Gastroesophageal sphincter (tissue), 4 donors: ENCODE measurements at places on chromosomes 4 and X. TPM values are rescaled to one million over a fixed set of nuclear protein-coding genes. Genes with fewer than 3 reads are reported as not detected.

The FGF5 gene
- 2.3 TPM for total RNA-seq

The RGN gene
- 2.6 TPM for total RNA-seq

- ATAC-seq, result no peak
Observed at GRCh38 chr4:56314207-56314915, 72.9 kb downstream of the AASDH start.

- ATAC-seq, result no peak
Observed at GRCh38 chr4:22238742-22239141, 277.1 kb downstream of the ADGRA3 start.

GRCh38 chr4:176883681-176884418 lies 91.1 kb upstream of the VEGFC start:
- no peak for ATAC-seq

DNA sequence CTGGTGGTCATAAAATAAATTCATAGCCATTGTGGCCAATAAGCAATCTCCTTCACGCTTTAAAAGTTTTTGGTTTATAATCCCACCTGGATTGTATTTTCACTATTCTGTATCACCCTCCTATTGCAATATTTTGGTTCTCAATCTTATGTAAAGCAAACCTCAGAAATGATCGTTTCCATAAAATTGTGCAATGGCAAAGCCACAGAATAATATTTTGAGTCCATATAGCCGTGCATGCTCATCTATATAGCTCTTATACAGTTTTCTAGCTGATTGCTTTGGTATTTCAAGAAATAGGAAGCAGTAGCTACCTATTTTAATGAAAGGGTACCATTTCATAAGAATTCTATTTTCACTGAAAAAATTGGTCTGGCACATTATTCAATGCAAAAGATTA lies 10.0 kb upstream of the HAND2 start:
- ATAC-seq, result no peak

DNA sequence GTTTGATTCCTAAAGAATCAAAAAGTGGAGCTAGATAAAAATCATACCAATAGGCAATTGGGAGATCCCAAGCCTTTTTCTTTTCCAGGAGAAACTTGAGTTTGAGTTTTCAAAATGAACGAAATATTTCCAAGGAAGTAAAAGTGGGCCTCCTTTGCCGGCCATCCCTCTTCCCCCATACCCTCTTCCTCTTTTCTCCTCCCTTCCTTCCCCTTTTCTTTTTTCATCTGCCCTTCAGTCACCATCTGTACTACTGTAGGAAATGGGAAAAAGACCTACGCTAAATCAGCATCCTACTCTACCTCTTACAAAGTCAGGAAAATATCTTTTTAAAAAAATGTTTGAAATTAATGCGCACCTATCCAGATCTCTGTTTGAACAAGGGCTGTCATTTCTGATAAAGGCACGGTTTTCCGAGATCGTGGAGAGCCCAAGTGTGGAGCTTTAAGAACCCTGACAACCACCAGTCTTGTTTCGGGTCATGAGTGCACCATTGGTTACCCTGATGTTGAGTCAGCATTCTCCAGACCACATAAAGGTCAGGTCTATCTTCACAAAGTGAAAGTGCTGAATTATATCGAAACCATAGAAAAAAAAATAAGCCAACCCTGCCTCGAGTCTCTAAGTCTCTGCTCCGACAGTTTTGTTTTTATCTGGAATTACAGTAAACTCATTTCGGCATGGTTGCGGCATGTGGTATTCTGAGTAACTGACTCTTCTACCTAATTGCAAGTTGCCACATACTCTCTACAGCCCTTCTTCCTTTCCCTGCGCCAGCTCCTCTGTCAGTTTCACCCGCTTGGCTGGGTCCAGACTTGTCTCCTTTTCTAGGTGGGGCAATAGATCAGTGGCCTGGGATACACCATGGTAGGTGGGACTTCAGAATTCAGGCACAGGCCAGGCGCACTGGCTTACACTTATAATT lies 140.2 kb upstream of the KLF3 start:
- ATAC-seq, result peak; percentile 62

DNA sequence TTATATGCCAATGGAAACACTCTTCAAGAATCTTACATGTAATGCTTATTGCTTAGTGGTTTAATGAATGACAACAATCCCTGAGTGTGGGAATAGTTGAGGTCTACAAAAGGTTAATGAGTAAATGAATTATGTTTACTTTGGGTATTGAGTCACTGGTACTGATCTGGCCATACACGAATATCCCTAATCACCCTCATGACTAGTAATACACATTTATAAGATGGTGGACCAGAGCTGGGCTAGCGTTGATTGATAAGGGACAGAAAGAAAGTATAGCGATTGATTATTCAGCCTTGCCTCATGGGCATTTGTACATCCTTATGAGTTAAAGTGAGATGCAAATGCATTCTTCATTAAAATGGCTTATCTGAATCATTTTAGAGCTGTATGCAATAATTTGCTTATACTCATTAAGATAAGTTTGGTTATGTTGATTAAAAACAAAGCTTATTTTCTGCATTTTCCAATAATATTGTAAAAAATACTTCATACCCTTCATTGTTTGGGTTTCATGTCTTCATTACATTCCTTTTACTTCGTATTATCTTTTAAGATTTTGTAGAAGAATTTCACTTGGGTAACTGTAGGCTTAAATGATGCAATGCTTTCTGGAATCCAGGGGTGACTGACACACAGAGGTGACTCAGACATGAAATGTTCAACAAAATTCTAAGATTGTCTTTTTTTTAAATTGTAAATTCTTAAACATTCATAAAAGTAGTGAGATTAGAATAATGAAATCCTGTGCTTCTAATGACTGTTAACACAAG lies 47.4 kb downstream of the FGF2 start:
- ATAC-seq, result peak; percentile 81

DNA sequence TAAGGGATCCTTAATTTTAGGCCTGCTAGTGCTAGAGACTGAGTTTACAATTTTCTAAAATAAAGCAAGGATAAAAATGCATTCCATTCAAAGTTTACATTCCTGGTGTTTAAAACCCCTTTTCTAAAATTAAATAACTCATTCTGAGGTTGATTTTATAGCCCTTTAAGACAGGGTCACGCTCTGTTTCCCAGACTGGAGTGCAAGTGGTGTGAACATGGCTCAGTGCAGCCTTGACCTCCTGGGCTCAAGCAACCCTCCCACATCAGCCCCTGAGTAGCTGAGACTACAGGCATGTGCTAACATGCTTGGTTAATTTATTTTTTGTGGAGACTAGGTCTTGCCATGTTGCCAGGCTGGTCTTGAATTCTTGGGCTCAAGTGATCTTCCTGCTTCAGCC lies 6.8 kb upstream of the CDKL2 start:
- no peak for ATAC-seq

DNA sequence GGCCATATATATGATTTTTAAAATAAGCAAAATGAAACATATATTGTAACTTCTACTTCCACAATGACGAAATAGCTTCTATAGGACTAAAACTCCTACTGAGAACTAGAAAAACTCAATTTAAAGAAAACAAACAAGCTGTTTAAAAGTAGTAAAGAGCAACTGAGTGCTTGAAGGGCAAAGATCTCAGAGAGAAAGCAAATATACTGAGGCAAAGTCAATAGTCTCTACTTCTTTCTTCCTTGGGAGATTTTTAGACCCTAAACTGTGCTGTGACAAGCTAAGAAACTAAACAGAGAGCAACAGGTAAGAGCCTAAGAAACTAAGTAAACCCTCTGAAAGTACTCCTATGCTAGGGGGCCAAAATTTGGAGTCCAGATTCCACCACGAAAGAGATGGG lies 8.6 kb downstream of the RCHY1 start:
- no peak for ATAC-seq

DNA sequence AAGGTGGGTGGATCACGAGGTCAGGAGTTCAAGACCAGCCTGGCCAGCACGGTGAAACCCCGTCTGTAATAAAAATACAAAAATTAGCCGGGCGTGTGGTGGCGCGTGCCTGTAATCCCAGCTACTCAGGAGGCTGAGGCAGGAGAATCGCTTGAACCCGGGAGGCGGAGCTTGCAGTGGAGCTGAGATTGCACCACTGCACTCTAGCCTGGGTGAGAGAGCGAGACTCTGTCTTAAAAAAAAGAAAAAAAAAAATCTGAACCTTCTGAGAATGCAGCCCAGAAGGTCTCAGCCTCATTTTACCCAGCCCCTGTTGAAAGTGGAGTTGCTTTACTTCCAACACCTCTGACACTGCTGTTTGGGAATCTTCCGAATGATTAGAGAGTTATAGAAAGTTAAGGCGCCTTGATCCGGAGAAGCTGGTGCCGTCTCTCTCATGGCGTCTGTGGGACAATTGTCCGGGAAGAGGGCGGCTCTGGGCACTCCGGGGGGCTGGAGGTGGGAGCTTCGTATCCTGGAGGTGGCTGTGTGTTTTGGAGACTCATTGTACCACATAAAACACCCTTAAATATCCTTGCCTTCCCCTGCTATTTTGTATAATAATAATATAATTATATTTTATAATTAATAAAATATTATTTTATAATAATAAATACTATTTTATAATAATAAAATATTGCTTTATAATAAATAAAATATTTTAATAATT lies 92.7 kb upstream of the PPP2R3B start:
- ATAC-seq, result no peak
